Mammary epithelial cell (primary cell): ENCODE measurements at places on chromosomes 4 and X. TPM values are rescaled to one million over a fixed set of nuclear protein-coding genes. Genes with fewer than 3 reads are reported as not detected.

Gene STOX2
- polyA plus RNA-seq, result 1.8 TPM

Gene GRIA2
- polyA plus RNA-seq, result not detected

Gene SRPX
- polyA plus RNA-seq, result 230 TPM

Gene DKC1
- polyA plus RNA-seq, result 69.3 TPM

Gene SLC2A9
- 65.5 TPM for polyA plus RNA-seq

Gene SPANXN3
- not detected for polyA plus RNA-seq

Gene SLC6A14
- polyA plus RNA-seq, result 0.08 TPM

Gene IL21
- not detected for polyA plus RNA-seq

Gene MAGEB10
- polyA plus RNA-seq, result not detected

DNA sequence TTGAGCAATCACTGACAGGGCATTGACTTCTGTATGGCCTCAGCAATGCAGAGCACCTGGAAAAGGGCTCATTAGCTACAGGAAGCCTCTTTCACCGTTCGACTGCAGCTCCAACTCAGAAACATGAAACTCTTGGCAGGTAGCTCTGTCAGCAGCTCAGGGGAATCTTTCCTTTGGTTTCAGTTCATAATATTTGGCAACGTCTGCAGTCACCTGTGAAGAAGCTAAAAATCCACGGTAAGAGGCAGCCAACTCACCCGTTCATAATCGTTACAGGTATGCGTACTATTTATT lies 354.9 kb downstream of the CAMK2D start:
- DNase-seq, result peak; percentile 42

DNA sequence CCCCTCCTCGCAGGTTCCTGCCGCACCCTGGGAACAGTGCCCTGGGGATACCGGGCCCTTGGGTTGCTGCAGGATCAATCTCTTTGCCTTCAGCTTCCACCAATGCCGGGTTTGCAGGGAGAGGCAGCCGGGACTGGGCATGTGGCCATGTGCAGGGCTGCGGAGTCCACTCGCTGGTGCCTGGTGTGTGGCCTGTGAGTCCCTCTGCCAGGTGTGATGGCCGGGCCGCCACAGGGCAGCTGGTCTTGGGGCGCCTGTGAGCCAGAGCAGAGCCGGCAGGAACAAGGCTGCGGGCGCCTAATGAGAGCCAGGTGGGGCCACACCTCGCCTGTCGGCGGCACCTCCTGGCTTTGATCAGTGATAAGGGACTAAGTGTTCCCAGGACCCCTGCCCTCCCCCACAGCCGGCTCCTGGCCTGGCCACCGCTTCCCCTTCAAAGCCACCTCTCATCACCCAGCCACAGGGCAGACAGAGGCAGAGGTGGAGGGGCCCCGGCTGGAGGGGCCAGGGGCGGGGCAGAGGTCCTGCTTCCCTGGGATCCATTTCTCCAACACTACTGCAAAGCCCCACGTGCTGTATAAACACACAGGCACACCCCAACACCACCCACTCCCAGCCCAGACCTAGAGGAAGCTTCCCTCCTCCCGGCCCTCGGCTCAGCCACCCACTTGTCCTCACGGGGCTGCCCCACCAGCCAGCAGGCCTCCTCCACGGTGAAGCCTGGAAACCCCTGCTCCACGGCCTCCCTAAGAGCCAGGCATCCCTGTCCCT lies 132.7 kb downstream of the CPZ start:
- no peak for DNase-seq

DNA sequence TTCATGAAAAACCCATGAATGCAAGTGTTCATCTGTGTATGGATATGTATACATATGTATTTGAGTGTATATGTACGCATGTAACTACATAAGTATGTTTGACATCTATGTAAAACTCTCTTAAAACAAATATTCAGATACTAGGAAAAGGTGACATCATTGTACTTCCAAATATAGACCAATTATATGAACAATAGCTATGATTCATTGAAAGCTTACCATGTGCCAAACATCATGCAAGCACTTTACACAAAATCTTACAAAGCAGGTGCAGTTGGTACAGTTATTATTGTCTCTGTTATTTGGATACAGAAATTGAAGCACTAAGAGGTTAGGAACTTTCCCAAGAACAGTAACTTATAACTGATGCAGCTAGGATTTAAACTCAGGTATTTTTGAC lies 21.4 kb downstream of the MAGEB17 start:
- DNase-seq, result peak; percentile 4

- DNase-seq, result no peak
Measured at GRCh38 chr4:96139251-96139929, 299.5 kb downstream of the PDHA2 start.

- DNase-seq, result no peak
Measured at GRCh38 chr4:2944586-2945526, 18.4 kb downstream of the NOP14 start.

DNA sequence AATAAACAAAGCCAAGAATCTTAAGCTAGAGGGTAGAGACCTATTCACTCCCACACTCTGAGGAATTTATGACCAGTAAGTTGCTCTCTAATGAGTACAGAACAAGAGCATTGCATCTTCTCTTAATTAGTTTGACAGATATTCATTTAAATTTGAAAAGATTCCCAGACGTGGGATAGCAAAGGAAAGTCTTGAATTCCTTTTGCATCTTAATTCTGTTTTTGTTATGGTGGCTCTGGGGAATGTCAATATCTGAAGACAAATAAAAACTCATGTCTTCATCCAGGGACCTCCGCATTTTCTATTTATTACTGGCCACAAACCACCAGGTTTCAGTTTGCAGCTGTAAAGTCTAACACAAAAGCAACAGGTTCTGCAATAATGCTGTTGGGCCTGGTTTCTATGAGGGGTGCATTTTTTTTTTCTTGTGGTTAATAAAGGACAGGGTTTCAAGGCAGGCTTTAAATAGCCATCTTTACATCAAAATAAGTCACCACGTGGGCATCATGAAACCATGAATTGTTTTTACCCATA lies 172.3 kb downstream of the SHROOM3 start:
- no peak for DNase-seq

DNA sequence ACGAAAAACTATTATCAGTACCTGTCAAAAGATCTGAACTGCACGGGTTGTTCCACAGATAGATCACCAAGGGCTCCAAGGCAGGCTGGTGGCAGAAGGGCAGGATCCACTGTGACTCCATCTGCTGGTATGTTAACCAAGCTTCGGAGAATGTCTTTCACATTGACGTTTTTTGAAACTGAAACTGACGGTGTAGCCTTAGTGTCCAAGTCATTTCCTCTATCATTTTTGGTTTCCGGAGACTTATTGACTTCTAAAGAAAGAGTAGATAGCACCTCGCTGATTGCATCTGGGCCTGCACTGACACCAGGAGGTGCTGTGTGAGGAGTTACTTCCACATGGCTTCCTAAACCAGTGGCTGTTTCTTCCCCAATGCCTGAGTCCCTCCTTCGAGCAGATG lies 186.9 kb downstream of the LRBA start:
- no peak for DNase-seq

DNA sequence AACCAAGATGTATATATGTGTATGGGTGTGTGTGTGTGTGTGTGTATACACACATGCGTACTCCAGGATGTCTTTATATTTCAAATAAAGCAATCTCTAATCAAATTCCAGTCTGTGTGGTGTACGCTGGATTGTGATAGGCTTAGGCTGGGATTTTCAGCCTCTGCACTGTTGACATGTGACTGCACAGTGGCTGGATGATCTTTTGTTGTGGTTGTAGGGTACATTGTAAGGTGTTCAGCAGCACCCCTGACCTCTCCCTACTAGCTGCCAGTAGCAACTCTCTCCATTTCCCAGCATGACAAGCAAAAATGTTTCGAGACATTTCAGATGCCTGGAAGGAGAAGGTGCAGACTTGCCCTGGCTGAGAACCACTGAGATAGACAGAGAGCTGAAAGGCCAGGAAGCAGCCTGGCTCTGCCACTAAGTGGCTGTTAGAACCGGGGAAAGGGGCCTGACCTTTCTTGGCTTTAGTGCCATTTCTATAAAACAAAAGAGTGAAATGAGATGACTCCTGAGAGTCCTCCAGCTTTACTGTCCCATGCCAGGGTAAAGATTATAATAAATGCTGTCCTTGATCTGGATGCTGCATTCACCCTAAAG lies 10.5 kb downstream of the PGM2 start:
- no peak for DNase-seq

DNA sequence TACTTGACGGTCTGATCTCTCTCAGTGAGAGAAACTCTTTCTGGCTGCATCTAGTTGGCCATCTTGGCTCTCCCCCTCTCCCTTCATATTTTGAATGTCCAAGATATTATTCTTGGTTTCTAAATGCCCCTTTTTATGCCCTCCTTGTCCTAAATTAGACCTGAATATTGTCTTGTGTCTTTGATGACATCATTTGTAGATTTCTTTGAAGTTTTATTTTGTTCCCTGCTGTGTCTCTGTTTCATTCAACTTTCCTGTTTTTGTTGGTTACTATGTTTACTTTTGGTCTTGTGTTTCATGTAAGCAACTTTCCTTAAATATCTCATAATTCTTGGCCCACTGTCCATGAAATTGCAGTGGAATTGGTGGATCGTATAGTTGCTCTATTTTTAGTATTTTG lies 46.1 kb upstream of the PASD1 start:
- DNase-seq, result no peak

DNA sequence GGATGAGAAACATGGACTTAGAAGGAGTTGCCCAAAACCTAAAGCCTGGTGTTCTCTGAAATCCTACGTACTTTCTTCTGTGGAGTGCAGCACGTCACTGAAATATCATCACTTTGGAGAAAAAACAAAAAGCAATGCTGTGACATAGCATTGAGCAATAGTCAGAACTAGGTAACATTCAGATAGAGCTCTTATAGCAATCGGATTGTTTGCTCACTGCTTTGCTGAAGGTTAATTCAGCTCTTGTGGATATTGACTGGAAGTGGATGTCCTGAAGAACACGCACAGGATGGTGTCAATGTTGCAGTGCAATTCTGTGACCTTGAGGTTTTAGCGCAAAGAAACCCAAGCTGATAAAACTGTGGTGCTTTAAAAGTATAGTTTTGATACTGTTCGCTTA lies 114.2 kb upstream of the GRXCR1 start:
- no peak for DNase-seq

DNA sequence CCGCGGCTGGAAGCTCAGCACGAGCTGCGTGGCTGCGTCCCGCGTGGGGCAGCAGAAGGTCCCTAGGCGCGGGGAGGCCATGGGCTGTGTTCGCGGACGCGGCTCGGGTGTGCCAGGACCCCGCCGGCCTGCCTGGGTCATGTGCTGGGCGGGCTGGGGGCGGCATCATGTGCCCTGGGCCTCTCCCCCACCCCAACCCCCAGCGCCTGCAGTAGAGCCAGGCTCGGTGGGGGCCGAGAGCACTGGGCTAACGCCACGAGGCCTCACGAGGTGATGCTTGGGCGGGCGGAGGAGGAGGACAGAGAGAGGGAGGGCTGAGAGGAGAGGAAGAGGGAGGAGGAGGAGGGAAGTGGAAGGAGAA lies at the start of gene GPR143:
Gene GPR143, minus strand, starts transcription at position 111 of the 361 bp plus-strand sequence. Its CDS starts 30 bp downstream, at position 81.
- DNase-seq, result no peak

DNA sequence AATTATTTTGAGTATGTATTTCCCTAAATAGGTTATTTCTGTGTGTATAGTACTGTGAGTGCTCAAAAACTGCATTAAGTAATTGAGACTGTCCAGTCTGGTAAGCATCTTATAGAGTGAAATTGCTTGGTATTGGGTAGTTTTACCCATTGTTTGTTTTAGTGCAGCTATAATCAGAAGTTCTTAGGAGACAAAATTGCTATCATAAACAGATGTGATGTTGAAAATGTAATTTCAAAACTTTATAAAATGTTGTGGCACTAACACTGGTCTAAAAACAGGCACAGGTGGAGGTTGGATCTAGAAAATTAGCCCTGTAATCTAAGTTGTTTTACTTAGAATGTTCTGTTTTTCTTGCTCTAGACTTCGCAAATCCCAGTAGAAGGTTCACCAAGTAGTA lies 46.8 kb downstream of the RAPGEF2 start:
- DNase-seq, result no peak

GRCh38 chrX:47749185-47749967 lies 87.3 kb upstream of the ZNF81 start:
- no peak for DNase-seq

DNA sequence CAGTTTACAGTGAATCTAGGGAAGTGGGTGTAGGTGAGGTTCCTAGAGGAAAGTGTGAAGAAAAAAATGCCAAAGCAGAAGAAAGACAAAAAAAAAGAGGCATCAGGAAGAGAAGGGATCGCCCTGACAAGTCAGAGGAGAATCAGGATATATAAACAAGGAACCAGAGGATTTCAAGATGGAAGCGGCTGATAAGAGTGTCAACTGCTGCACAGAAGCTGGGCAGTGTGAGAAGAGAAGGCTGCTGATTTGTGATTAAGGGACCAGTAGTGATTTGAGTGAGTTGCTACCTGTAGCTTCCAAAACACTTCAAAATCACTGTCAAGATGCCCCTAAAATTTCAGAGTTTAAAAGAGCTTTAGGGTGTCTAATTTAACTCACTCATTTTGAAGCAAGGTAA lies 258.2 kb downstream of the PPP3CA start:
- no peak for DNase-seq

DNA sequence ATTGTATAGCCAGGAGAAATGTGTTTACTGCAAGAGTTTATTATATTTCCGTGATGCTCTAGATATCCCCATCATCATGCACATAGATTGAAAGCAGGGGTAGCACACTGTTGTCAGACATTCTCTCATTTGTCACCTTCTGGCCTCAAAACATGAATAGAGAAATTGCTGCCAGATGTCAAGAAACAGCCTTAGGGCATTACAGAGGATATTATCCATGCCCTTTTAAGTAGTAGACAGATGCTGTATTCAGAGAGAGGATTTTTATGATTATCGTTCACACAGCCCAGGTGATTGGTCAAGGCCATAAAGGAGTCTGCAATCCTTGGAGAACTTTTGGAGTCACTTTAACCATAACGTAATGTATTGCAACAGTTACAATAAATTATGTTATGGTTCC lies 1961.5 kb upstream of the TENM3 start:
- DNase-seq, result no peak

- DNase-seq, result no peak
Measured at GRCh38 chrX:150508451-150509367, 59.7 kb upstream of the MTM1 start.

DNA sequence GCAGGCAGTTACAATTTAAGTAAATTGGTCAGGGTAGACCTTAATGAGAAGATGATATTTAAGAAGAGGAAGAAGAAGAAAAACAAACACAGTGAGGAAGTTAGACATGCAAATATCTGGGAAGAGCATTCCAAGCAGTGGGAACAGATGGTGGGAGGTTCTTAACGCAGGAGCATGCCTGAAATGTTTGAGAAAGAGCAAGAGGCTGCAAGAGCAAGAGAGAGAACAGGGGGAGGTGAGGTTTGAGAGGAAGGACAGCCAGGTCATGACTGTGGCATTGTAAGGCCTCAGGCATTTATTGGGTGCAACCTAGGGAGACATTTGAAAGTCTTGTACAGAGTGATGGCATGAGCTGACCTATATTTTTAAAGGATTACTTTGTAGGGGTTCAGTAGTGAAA lies 136.0 kb downstream of the UGT8 start:
- no peak for DNase-seq
